Stimulated activated CD8-positive, alpha-beta memory T cell treated with anti-CD3 and anti-CD28 coated beads, Interleukin-2, amount 100 ng/mL, for 48 hours (primary cell): ENCODE measurements at places on chromosomes 11 and 22.

DNA sequence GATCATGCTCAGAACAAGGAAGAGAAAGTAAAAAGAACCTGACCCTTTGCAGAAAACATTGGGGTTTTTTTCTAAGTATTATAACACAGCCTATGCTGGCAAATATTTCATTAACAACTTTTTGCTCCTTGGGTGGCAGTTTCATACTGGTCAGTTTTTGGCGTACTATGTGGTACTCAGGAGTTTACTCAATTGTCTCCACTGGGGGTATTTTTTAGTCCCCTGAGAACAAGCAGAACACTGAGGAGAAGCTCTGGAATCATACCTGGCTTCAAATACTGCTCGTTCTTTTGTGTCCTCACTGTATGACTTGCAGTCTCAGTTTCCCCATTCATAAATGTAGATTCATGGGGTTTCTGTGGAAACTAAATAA is 90.4 kb downstream of the SERGEF start:
- DNase-seq: no peak

GRCh38 chr22:45544588-45545170 is 42.0 kb downstream of the FBLN1 start:
- DNase-seq: no peak

- DNase-seq: no peak
Observed at GRCh38 chr11:129852125-129852740, 36.6 kb downstream of the TMEM45B start.

GRCh38 chr22:46614025-46614931 is 5.9 kb upstream of the GRAMD4 start:
- DNase-seq: no peak

DNA sequence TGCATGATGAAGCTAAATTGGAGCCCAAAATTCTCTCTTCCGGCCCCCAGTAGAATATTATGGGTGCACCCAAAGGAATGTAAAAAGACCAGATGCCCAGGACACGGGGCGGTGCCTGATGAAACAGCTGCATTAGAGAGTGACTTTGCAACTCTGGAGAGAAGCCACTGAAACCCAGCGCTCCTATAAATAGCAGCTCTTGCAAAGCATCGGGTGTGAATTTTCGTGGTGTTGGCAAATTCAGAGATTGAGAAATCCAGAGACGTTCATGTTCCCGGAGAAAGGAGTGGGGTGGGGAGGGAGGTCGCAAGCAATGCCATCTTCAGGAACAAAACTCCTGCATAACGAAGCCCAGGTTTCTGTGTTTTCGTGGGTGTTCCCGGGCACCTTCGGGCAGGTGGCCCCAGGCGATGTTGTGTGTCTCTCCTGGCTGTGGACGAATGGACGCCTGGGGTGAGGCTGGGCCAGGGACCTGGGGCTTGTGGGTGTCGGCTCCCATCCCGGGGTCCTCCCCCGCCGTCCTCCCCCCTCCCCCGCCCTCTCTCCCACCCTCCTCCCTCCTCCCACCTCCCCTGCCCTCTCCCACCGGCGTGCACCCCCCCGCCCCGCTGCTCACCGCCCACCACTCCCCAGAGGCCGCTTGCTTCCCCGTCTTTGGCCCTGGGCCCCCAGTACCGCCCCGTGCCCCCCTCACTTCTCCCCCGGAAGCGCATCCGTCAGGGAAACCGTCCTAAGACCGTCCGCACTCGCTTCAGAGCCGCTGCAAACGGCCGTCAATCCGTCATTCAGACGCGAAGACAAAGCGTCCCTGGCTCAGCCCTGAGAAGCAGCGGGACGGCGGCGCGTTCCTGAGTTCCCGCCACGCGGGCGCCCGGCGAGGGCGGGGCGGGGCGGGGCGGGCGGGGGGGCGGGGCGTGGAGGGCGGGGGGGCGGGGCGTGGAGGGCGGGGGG is 26.7 kb upstream of the TOLLIP start:
- peak; percentile 30 for DNase-seq

DNA sequence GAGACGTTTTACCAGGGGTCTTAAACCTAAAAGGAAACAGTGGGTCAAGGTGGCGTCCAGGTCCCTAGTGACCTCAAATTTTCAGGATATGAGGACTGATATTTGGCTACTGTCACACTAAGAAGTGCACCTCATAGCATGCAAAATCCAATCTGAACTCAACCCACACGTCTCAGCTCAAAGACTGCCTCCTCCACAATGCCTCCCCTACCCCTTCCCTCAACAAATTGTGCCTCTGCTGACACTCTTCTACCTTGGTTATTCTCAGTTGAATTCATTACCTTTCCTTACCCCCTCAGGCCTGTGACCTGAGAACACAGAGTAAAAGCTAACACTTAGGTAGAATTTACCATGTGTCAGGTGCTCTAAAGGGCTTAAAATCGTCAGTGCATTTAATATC is 12.4 kb upstream of the LIPT2 start:
- no peak for DNase-seq

DNA sequence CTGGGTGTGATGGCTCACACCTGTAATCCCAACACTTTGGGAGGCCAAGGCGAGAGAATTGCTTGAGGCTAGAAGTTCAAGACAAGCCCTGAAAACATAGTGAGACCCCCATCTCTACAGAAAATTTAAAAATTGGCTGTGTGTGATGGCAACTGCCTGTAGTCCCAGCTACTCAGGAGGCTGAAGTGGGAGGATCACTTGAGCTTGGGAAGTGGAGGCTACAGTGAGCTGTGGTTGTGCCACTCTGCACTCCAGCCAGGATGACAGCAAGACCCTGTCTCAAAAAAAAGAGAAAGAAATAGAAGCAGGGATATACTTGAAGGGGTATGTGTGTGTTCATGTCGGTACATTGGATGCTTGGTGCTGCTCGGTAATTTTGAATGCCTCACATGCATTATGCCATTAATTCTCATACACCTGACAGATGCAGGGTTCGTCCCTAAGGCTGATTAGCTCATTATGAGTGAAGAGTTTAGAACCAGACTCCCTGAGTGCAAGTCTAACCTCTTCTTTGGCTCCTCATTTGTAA is 14.0 kb downstream of the CRKL start:
- no peak for DNase-seq

GRCh38 chr11:96986516-96986915 is 596.7 kb downstream of the JRKL start:
- DNase-seq: no peak

DNA sequence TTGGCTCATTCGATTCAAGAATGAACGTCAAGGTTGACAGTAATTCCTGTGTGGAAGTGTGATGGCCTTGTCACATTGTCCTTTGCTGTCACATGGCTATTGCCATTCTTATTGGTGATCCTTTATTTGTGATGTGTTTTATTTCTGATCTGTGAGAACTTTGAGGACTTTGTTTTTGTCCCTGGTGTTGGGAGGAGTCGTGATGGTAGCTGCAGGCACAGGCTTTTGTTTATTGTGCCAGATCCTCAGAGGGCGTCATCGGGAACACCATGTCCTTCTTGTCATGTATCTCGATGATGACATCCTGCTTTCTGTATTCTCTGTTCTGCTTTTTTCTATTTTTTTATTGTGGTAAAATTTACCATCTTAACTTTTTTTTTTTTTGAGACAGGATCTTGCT is 5.6 kb downstream of the PICK1 start:
- DNase-seq: no peak

- DNase-seq: no peak
Observed at GRCh38 chr11:46256540-46257001, 20.9 kb upstream of the CREB3L1 start.

DNA sequence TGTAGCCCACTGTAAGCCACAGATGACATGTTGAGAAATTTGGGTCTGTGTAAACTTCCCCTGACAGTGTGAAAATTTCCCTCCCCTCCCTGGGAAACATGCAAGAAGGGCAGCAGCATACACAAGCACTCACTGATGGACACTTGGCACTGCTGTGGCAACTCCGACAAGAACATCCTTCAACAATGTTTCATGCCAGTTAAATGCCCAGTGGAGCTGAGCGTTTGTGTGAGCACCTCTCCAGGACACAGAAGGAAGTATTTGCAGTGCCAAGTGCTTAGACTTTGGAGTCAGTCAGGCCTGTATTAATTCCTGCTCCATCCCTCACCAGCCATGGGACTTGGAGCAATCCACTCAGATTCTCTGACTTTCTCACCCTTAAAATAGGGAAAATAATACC is 17.7 kb downstream of the C11orf87 start:
- DNase-seq: no peak

GRCh38 chr11:75562836-75563484 is 907 bp downstream of the SERPINH1 start:
- no peak for DNase-seq

DNA sequence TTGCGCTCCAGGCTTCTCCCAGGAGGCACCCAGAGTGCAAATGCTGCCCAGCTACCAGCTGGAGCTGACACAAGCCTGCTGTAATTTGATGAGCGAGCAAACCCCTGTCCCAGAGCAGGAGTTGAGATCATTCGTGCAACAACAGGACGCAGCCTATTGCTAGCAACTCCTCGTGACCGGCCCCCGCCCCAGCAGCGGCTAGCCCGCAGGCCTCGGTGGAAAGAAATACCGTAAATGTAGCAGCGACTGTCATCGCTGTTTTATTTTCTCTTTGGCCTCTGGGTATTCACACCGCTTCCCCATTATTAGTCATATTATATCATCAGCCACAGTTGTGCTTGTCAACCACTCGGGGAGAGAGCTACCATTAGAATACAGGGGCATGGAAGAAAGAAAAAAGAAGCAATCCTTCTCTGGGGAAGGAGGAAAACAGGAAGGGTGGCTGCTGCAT is 59.2 kb upstream of the ATXN10 start:
- DNase-seq: peak; percentile 4

DNA sequence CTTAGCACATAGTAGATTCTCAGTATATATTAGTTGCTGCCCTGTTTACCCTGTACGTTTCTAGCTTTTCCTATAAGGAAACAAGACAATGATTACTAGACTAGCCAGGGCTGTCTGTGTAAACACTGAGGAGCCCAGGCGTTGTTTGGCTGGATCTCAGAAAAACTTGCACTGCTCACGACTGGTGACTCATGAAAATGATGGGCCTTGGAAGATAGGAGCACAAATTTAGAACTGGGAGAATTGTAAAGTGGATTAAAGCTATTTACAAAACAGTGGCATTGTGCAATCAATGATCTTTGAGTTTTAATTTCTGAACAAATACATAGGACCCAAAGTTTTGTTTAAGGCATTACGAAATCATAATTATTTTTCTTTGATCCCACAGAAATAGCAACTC is 276.9 kb downstream of the FAM76B start:
- no peak for DNase-seq

DNA sequence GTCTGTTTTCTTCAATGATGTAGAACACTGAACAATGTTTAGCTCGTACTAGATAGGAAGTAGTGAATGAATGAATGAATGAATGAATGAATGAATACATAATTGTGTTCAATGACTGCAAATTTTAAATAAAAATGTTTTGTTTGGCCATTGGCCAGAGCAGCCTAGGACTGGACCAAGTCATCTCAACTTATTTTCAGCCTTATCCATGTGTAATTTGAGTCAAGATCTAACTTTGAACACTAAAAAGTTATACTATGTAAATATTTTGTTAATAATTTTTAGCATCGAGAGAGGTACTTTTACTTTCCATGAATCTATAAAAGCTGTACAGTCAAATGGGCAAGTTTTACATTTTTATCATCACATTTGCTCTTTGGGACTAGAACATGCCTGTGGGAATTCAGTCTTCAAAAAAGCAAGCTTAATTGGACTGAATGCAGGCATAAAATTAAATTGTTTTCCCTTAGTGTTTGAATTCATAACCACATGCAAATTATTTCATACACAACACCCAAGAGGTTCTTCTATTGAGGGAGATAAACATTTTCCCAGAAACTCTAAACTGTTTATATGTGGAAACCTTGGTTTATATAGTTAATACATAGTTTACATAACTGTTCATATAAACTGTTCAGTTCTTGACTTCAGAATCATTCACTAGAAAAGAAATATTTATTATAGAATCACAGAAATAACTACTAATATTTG is 222.1 kb upstream of the ANO3 start:
- no peak for DNase-seq

DNA sequence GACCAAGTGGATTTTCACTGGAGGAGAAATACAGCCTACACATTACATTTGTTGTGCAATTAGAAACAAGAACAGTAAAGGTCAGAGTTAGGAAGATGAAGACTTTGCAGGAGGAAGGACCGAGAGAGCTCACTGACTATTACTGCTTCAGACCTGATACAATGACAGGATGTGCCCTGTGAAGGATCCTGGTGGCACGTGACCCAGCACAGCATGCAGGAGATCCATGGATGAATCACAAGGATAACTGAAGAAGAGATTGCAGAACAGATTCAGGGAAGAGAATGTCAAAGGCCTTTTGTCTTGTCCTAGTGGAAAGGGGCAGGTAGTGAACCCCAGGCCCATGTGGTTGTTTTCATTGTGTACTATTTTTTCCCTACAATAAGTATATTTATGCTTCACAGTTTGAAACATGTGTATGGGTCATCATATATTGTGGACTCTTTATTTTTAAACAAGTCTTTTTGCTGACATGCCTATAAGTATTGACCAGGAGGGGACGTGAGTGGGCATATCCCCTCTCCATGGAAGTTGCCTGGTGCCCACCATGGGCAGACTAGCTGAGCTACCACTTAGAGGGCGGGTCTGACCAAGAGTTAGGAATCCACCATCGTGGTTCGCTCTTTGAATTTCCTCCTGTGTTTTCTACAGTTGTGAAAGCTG is 44.3 kb downstream of the RASSF10 start:
- DNase-seq: no peak

GRCh38 chr11:18769802-18770456 is 21.7 kb downstream of the PTPN5 start:
- no peak for DNase-seq

DNA sequence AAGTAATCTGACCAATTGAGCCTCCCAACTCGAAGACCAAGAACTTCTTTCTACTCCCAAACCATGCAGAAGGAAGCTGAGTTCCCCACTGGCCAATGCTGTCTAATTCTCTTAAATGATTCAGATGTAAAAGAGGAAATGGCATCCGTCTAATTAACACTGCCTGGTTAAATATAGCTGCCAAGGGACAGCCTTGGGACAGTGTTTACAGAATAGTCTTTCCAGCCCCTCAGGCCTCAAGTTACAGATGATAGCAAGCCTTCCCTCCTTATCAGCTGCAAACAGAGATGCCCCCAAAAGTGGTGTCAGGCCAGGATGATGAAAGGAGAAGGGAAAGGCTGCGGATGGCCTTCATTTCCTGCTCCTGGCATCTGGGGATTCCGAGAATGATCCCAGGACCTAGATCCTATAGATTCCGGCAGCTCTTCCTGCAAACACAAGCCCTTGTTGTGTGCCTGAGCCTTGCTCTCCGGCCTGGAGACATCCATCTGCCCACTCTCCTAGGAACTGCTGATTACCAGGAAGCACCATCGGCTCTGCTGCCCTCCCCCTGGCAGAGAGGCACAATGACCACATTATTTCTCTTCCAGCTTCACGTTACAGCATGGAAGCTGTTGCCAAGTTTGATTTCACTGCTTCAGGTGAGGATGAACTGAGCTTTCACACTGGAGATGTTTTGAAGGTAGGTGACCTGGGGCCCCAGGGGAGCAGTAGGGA is 13.5 kb upstream of the TMA7B start:
- no peak for DNase-seq

- no peak for DNase-seq
Observed at GRCh38 chr11:36317992-36318391, 21.9 kb downstream of the PRR5L start.
